Melanocyte of skin (primary cell): ENCODE measurements at places on chromosomes 16 and 17. TPM values are rescaled to one million over a fixed set of nuclear protein-coding genes. Genes with fewer than 3 reads are reported as not detected.

Gene YBX2
- total RNA-seq = not detected in 2 replicates

Gene TOP2A
- total RNA-seq = 96.7 and 102 TPM in 2 replicates

Gene SCGB1C2
- not detected in 2 replicates for total RNA-seq

Gene KRT25
- not detected in 2 replicates for total RNA-seq

Gene SMIM22
- not detected in 2 replicates for total RNA-seq
